Anterior cingulate cortex (tissue), 58 donors: ENCODE measurements at places on chromosomes 1 and 21.
A peak's percentile ranks its signal among the peaks of the same experiment; 100 is the strongest.

- no peak for DNase-seq
Measured at GRCh38 chr1:117286562-117286961, 75.8 kb upstream of the VTCN1 start.

DNA sequence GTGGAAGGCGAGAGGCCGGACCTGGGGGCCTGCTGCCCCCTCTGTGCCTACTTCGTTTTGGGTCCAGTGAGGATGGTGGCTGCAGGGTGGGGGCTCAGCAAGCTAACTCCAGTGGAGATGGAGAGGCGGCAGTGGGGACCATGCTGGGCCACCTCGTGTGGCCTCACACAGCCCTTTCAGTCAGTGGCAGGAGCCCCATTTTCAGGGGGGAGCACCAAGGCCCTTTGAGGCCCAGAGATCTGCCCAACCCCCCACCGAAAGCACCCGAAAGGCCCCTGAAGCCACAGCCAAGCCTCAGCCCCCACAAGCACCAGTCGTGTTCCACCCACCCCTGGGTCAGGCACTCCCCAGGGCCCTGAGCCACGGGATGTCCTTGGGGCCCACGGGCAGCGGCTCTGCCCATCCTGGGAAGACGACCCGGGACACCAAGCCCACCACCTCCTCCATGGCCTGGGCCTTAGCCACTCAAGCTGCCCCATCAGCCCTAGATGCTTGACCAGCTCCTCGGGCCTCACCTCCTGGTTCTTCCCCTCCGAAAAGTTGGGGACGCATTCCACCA is 345 bp downstream of the FTCD start:
- no peak for DNase-seq

GRCh38 chr1:85611425-85611824 is 30.9 kb downstream of the CCN1 start:
- DNase-seq: no peak

DNA sequence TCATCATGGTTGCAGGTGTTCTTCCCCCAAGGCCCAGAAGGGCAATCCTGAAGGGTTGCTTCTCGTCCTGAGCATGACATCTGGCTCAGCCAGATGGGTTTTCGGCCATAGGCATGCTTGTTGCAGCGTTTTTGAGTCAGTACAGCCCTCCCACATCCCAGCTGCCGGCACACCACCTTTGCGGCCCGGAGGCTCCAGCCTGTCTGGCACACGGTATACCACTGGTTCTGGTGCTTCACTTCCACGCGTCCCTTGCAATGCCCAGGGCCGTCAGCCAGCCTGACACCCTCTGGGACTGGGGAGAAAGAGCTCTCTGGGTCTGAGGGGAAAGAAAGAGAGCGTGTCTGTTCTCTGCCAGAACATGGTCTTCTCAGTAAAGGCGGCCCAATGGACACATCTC is 7.2 kb downstream of the CD5L start:
- no peak for DNase-seq

DNA sequence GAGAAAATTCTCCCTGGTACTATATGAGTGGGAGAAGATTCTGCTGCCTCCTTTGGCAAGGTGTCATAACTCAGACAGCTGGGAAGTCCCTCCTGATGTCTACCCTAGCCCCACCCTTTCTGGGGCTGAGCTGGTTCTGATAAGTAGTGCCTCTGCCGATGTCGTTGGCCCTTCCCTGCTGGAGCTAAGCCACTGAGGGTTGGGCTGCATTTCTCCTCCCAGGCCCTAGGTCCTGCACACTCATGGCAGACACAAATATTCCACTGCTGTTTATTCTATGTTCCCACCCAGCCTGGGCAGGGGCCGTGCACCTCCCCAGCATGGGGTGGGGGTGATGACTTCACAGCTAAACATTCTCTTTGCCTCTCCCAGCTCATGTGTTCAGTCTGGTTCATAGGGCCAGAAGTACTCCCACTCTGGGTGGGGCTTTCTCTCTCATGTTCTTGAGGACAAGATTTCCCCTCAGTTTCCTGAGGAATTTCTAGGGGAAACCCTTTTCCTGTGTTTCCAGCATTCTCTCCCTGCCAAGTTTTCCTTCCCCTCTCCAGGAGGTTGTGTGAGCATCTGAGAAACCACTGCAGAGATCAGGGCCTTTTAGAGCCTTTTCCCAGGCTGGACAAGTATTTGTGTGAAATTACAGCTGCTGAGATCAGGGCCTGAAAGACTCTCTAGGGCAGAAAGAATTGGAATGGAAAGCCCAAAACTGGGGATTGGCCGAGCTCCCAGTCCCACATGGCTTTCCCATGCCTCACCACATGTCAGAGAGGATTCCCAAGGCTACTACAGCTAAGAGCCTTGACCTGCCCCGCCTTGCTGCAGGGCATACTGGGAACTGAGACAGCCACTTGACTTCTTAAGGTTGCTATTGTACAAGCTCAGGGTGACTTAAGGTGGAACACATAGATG is 66.2 kb downstream of the ATP2B4 start:
- no peak for DNase-seq

- DNase-seq: peak; percentile 49
Measured at GRCh38 chr1:32200226-32201010, at the start of gene CCDC28B. TSS of gene CCDC28B (plus strand) at chr1:32200595. CDS start at chr1:32201936, 1,341 bp downstream.

GRCh38 chr1:111857194-111857651 is 101.5 kb downstream of the DDX20 start:
- peak; percentile 47 for DNase-seq

GRCh38 chr1:65209005-65209885 is 61.2 kb downstream of the AK4 start:
- no peak for DNase-seq

- no peak for DNase-seq
Measured at GRCh38 chr1:203453016-203453415, 22.6 kb upstream of the PRELP start.

- no peak for DNase-seq
Measured at GRCh38 chr21:45010096-45010495, 64.3 kb upstream of the ADARB1 start.
